ENCODE measurements at places on chromosomes 4 and X. TPM values are rescaled to one million over a fixed set of nuclear protein-coding genes. Genes with fewer than 3 reads are reported as not detected.

- no peak for DNase-seq
Observed at GRCh38 chr4:107366016-107366735, 330.1 kb upstream of the DKK2 start.

DNA sequence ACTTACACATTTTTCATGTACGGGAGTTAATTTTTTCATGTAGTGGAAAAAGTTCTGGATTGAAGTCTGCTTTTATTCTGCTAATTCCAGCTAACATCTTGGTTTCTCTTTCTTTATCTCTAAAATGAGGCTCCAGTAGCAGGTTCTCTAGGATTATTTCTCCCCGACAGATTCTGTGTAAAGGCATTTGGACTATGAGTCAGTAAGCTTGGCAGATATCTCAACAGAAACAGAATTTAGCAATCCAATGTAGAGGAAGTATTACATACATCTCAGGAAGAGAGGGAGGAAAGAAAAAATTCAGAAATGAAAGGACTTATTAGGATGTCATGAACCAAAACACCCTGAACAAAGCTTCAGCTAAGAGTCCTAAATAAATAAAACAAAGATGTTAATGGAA is 1682.3 kb upstream of the TENM3 start:
- DNase-seq: no peak

- no peak for DNase-seq
Observed at GRCh38 chrX:14079891-14080430, 50.3 kb upstream of the GEMIN8 start.

GRCh38 chrX:7117587-7117986 is 29.9 kb upstream of the STS start:
- no peak for DNase-seq

GRCh38 chr4:75037252-75037651 is 104.3 kb downstream of the PARM1 start:
- no peak for DNase-seq

DNA sequence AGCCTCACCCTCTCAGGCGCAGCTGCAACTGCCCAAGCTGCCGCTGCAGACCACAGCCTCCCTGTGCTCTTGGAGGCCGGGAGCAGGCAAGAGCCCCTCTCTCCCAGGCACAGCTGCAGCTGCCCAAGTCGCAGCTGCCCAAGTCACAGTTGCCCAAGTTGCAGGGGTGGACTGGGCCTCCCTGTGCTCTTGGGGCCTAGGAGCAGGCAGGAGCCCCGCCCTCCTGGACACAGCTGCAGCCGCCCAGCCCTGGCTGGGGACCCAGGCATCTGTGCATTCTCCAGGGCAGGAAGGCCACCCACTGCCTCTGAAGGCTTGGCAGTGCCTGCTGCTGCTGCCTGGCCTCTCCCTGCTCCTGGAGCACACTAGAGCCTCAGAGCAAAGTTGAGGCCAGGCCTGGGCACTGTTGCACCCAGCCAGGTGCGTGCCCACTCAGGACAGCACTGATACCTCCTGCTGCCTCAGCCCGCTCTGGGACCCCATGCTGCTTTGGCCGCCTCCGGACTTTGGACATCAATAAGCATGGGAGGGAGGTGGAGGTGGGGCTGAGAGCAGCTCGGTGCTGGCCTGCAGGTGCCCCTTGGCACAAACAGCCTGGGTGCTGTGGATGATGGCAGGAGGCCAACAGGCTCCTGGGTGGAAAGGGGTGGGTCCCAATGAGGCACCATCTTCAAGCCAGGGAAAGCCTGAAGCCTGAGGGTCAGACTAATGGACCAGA is 247.5 kb downstream of the PDGFC start:
- no peak for DNase-seq

DNA sequence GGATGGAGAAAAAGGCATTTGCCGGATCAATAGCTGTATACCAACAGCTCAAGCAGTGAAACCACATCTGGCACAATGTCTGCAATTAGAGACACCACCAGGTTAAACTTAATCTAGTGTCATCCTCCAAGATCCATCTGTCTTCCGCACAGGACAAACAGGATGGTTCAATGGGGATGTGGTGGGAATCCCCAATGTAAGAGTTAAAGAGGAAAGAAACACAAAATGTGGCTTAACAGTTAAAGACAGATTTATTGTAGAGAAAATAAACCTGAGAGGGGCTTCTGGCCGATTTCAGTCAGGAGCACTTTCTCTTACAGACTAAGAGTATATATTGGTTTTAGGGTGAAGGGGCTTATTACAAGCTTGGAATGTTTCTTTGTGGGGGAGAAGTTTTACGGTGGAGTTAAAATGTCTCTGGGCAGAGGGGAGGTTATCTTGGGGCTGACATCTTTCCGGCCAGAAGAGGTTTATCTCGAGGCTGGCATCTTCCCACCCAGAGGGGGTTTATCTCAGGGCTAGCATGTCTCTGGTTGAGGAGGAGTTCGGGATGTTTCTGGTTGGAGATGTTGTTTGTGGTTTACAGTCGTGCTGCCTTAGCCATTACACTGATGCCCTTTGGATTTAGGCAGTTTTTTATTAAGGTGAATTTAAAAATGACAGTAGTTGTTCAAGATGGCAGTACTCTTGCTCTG is 61.7 kb downstream of the KANTR start:
- DNase-seq: no peak

DNA sequence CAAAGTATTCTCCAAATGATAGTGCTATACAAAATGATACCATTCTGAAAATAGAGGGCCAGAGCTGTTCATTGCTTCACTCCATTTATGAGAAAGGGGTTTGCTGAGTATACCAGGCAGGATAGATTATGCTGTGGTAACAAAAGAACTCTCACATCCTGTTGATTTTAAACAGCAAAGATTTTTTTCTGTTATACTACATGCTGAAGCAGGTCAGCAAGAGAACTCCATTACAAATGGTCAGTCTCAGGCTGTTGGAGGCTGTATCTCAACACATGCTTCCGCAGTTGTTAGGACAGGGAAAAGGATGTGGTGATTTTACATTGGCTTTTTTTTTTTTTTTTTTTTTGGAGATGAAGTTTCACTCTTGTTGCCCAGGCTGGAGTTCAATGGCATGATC is 13.7 kb upstream of the KLHL5 start:
- DNase-seq: no peak

DNA sequence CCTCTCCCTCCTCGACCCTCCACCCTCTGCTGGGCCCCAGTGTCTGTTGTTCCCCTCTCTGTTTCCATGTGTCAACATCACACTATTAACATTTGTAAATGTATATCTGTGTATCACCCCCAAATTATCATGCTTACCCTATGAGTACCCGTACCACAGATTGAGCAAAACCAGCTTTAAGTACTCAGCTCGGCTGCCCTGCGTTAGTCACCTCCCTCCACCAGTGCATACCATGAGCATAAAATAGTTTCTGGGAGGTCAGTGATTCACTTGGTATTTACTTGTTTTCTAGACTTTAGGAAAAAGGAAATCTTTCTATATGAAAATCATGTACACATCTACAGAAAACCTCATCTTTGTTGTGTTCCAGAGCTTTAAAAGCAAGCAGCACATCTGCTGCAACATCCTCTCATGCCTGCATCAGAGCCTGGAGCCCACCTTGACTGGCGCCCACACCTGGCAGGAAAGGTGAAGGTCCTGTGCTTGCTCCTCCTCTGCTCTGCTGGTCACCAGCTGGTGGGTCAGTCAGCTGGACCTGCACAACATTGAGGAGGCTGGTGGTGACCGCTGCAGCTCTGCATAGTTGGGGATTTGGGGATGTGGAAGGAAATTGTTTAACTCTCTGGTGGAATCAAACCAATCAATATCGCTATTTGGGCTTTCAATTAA is 214.4 kb upstream of the KLF3 start:
- DNase-seq: no peak

- peak; percentile 56 for DNase-seq
Observed at GRCh38 chr4:169963998-169964397, 62.2 kb downstream of the MFAP3L start.

- no peak for DNase-seq
Observed at GRCh38 chr4:57607566-57608180, 497.5 kb upstream of the IGFBP7 start.

DNA sequence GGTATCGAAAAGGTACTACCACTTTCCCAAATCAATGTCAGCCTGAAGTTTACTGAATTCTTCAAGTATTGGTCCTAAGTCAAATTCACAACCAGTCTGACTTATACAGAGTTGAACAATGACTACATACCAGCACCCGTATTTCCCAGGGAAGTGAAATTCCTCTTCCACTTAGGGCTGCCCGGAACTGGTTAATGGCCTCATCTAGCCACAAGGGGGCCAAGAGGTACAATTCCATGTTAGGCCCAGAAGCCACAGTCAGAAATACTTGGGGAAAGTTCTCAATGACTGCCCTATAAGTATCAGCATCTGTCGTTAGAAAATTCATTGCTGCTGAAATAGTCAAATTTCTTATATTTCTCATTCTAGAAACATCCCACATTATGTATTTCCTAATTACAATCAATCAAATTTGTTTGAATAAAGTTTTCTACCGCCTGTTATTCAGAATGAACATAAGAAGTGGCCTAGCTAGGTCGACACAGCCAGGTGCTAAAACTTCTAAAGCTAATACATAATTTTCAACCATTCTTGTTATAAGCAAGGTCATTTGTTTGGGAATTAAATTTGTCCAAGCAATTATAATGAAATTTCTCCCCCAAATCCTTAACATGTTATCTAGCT is 5.6 kb upstream of the PCDH7 start:
- no peak for DNase-seq

DNA sequence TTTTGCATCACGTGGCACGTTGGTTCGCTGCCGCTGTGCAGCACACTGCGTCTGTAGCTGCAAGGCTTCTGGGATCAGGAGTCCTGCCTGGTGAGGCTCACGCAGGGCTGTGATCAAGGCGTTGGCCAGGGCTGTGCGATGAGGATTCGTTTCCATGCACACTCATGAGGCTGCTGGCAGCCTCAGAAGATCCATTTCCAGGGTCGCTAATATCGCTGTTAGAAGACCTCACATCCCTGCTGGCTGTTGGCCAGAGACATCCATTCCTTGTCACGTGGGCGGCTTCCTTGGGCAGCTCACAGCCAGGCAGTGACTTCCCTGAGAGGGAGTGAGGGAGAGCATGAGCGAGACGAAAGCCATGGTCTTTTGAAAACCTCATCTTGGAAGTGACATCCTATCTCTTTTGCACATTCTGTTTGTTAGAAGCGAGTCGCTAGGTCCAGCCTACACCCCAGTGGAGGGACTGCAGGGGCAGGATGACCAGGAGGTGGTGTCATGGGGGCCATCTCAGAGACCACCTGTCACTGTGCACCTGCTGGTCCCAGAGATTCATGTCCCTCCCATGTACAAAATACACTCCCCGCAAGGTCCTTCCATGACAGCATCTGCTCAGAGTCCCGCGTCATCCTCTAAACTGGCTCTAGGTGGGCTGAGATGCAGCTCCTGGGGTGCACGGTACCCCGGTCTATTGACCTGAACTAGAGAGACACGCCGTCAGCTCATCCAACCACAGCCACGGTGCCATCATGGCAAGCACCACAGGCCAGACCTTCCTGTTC is 12.2 kb downstream of the RGS12 start:
- no peak for DNase-seq

DNA sequence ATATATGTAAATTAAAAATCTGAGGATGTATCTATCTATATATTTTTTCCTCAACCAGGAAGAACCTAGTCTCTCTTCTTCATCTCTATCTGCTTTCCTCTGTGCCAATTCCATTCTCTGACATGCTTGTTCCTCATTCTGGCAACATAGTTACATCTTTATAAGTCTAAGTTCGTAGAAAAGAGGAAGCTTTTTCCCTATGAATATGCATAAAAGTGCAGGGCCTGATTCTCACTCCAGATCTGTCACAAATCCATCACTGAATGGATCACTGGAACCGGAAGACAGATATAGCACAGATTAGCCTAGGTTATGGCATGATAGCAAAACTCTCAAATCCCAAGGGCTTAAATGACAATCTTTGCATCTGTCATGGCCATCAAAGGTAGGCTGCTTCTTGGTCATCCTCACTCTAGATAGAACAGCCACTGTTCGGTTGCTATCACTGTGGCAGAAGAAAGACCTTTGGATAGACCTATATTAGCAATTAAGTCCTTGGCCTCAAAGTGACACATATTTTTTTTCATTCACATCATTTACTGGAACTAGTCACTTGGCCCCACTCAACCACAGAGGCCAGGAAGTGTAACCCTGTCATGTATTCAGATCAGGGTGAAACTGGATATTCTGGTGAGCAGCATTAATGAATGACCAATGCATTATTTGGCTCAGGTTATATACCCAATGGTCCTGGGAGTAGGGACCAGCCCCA is 22.2 kb downstream of the DTHD1 start:
- DNase-seq: no peak

DNA sequence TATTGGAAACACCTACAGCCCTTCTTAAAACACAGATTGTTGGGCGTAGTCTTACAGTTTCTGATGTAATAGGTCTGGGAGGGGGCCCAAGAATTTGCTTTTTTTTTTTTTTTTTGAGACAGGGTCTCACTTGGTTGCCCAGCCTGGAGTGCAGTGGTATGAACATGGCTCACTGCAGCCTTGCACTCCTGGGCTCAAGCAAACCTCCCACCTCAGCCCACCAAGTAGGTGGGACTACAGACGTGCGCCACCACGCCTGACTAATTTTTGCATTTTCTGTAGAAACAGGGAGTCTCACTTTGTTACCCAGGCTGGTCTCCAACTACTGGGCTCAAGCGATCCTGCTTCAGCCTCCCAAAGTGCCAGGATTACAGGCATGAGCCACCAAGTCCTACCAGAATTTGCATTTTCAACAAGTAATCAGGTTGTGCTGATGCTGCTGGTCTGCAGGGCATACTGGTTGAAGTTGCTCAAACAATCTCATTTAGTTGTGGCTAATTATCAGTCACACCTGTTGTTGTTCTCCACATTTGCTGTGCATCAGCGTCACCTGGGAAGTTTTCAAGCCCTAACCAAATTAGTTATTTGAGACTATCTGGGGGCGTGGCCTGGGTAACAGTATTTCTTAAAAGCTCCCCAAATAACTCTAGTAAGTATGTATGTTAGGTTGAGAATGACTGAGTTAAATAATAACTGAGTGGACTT is 14.0 kb downstream of the TMEM154 start:
- DNase-seq: no peak

GRCh38 chrX:44432641-44433040 is 89.2 kb upstream of the EFHC2 start:
- DNase-seq: peak; percentile 53

GRCh38 chr4:183758758-183759447 is 99.8 kb downstream of the TRAPPC11 start:
- no peak for DNase-seq

- no peak for DNase-seq
Observed at GRCh38 chr4:88015659-88016295, 8.3 kb downstream of the PKD2 start.

GRCh38 chr4:60089546-60090273 is 1110.4 kb upstream of the ADGRL3 start:
- no peak for DNase-seq

Gene H2BW2
- total RNA-seq: not detected

Gene CCSER1
- total RNA-seq: 0.13 TPM

Gene TACR3
- not detected for total RNA-seq

Gene ATP2B3
- total RNA-seq: not detected

Gene MMRN1
- total RNA-seq: 3,426 TPM

Gene AP1AR
- 27.6 TPM for total RNA-seq

Gene ARHGEF38
- not detected for total RNA-seq

Gene PRR32
- not detected for total RNA-seq

Gene HS3ST1
- total RNA-seq: 0.77 TPM

Gene LINC00632
- 0.26 TPM for total RNA-seq

Gene NHS
- 0.13 TPM for total RNA-seq

Gene CLDN22
- total RNA-seq: not detected

Gene SRPX2
- 4.0 TPM for total RNA-seq

Gene TRIM75
- total RNA-seq: not detected

Gene ADGRG4
- not detected for total RNA-seq

Gene KLHL13
- 0.38 TPM for total RNA-seq

All from dermis microvascular lymphatic vessel endothelial cell (primary cell).